ENCODE measurements at places on chromosomes 1 and 21.

DNA sequence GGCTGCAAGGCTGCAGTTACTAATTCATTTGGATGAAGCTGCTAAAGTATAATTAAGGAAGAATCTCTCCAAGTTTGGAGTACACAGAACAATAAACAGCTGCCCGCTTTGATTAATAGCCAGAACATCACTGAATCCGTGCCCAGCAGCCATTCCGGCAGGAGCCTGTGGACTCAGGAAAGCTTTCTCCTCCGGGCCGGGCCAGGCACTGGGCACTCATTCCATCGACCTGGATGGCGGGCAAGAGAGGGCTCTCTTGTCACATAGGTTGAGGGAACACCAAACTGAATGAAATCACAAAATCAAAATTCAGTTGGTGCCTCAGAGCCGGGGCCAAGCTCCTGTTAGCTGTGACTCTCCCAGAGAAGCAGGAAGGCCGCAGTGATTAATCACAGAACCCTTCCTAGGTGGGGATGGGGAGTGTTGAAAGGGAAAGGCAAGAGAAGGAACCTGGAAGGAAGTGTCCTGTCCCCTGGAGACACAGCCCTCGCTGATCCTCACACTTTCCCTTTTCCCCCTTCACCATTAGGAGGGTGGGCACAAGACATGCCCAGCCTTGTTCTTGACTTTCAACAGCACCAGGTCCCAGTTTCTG lies 306.7 kb downstream of the NPHP4 start:
- no peak for DNase-seq

GRCh38 chr1:114338191-114338890 lies 172.7 kb downstream of the TRIM33 start:
- no peak for DNase-seq

- no peak for DNase-seq
Measured at GRCh38 chr21:46285206-46285661, at the start of gene MCM3AP. MCM3AP (minus strand) TSS chr21:46285611; CDS start chr21:46285286, 325 bp downstream.

DNA sequence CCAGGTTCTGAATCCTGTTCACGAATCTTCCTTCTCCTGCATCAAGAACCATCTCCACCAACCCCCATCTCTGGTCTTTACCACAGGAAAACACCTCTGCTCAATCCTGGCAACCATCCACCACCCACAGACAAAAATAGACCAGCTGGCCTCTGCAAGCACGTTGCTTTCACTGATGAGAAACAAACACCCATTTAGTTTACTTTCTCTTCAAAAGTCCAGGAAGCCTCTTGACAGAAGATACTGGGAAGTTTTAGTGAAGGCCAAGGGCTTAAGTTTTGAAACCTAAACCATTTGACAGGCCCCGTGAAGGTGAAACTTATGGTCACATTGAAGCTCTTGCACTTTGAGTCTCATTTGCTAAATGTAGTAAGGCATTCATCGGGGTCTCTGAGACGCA lies 122.6 kb upstream of the PPP2R5A start:
- peak; percentile 64 for DNase-seq

DNA sequence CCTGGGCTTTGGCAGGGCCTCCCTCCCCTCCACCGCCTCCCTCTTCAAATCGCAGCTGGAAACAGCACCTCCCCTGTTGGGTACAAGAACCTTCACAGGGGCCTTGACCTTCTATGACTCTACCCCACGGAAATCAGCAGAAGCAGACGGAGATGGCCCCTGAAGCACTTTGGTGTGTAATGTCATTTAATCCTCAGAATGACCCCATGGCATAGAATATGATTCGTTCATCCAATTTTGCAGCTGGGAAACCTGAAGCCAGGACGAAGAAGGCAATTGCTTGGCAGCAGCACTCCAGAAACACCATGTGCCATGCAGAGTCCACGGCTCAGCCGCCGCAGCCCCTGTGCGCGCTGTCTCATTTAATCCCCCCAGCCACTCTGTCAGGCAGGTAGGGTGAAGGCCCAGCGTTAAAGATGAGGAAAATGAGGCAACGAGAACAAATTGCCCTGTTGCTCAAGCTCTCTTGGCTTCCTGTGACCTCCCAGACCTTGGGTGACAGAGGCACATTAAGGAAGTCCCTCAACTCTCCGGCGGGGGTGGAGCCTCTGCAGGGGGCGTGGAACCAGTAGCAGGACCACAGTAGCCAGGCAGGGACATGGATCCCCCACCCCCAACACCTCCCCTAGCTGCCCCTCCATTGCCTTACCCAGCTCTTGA lies 25.8 kb upstream of the LAPTM5 start:
- DNase-seq, result no peak

DNA sequence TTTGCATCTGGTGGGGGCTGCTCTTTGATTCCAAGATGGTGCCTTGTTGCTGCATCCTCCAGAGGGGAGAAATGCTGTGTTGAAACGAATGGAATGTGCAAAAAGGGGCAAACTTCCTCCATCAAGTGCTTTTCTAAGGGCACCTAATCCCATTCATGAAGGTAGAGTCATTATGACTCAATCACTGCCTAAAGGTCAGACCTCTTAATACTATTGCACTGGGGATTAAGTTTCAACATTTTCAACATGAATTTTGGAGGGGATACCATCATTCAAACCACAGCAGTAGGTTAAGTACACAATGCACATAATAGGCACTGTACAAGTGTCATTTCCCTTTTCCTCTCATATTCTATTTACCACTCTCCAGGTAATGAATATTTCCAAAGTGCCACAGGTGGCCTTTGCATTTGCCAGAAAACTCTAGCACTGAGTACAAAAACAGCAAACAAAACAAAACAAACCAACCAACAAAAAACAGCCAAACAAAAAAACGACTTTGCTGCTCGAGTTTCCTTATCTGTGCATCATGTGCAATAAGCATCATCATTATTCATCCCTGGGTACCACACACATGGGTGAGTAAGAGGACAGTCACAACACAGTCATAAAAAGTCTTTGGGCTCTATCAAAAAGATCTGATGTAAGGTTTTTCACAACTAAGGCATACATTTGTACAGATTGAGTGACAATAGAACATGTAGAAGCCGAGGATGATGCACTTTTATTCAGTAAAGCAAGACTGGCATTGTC lies 42.5 kb downstream of the IFI44 start:
- no peak for DNase-seq

GRCh38 chr1:38077523-38078147 lies 31.0 kb upstream of the POU3F1 start:
- no peak for DNase-seq

DNA sequence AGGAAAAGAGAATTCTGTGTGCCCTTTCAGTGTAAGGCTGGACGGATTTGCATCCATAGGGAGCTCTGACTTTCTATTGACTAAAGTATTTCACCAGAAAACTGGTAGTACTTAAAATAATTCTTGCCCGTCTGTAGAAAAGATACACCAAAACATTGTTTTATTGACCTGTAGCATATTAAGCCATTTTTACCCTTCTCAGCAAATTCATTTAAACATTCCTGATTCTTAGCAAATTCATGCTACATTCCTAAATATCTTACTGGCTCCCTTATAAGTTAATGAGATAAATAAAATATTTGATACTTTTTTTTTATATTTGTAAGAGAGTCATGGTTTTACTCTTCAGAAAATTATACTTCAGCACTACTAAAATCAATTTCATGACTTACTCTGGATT lies 1.6 kb upstream of the IPP start:
- DNase-seq, result no peak

GRCh38 chr21:29215709-29216108 lies 83.0 kb upstream of the BACH1 start:
- DNase-seq, result no peak

DNA sequence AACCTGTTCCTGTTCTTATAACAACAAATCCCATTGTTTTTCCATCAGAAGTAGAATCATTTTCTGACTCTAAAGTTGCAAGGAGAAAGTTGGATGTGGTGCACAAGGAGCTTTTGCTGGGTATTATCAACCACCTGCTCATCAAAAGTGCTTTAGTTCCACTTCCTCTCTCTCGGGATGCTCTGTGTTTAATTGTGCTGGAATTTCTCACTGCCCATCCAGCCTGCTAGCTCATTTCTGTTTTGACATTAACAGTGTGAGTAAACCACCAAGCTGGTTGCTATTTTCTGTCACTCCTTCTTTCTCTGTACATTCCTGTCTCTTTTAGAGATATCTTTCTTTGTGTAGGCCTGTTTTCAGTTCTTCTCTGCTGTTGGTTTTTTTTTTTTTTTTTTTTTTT lies 6.0 kb downstream of the KDM4A start:
- DNase-seq, result no peak

DNA sequence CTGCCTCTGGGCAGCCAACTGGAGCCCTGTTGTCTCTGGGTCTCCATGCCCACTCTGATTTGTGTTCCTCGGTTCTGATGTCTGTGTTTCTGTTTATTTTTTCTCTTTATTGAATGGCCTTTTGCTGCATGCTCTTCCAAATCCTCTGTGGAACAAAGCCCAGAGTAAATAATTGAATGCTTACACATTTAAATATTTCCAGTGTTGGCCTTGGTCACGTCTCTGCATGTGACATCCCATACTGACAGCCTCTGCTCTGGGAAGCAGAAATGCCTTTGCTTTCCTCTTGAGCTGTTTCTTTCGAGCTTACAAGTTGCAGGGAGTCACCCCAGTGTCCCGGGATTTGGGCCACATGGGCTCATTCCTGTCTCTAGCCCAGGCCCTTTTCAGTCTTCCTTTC lies 267.9 kb downstream of the PTPRU start:
- DNase-seq, result no peak

DNA sequence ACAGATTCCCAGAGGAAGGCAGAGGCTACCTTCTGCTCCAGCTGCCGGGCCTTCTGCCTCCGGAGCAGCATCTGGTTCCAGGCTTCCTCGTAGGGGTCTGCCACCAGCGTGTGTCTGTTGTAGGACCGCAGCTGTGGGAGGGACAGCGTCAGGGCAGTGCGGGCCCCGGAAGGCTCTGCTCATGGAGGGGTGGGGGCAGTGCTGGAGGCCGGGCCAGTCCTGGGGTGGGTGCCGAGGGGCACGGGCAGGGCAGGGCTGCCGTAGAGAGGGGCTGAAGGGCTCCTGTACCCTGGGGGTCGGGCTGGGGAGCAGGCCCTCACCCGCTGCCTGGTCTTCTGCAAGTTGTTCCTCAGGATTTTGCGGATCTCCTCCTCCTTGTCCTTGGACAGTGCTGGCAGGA lies 53.2 kb downstream of the SLC9A1 start:
- no peak for DNase-seq

- no peak for DNase-seq
Measured at GRCh38 chr1:204498981-204499380, 4.4 kb upstream of the PIK3C2B start.

DNA sequence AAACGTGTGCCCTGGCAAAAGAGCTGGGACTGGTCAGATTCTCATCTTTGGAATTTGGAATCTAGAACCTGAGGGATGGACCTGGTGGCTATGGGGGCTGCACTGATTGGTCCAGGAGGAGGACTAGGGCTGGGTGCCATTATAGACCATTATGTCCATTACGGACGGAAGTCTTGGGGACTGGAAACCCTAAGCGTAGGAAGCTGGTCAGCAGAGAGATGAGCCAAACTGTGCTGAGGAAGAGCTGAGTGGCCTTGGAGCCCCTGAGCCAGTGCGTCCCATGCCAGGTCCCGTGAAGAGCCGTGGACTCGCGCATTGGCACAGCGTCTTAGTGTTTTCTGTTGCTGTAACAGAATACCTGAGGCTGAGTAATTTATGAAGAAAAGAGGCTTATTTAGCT lies 10.0 kb downstream of the MRAP start:
- DNase-seq, result no peak

DNA sequence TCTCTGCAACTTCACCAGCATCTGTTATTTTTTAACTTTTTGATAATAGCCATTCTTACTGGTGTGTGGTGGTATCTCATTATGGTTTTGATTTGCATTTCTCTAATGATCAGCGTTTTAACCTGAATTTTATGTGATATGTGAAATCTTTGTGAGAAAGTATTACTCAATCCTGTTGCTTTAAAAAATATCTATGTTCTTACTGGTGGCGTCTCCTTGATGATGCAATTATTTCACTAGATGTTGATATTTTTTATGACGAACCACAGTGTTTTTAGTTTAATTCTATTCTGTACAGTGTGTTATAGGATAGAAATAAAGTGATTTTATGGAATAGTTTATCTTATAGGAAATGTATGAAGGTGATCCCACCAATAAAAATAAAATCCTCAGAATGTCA lies 54.7 kb upstream of the GPR88 start:
- no peak for DNase-seq

DNA sequence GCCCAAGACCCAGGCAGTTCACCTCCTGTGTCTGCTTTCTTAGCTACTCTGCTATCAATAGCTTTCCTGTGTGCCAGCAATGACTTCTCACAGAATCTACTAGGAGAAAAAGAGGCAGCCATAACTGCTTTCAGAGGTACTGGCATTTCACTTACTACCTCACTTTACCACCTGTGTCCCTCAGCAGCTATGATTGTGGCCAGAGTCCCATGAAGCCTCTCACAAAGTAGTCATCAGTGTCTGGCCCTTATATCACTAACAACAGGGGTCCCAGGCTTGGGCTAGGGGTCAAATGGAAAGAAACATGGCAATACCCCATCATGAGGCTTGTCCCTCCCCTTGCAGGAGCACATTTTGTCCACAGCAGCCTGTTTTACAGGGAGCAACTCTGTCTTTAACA lies 62.7 kb upstream of the EPS8L3 start:
- no peak for DNase-seq

DNA sequence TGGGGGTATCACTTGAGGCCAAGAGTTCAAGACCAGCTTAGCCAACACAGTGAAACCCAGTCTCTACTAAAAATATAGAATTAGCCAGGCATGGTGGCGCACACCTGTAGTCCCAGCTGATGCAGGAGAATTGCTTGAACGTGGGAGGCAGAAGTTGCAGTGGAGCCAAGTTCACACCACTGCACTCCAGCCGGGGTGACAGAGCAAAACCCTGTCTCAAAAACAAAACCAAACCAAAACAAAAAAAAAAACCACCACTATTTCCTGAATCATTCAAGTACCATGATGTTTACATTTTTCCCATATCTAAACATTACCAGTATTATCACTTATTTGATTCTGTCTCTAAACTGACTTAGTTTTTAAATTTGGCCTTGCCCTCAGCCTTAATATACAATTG lies 29.5 kb downstream of the TUT4 start:
- no peak for DNase-seq

GRCh38 chr1:216599851-216600250 lies 123.4 kb downstream of the ESRRG start:
- no peak for DNase-seq

GRCh38 chr1:46472498-46473181 lies 17.0 kb upstream of the DMBX1 start:
- no peak for DNase-seq

GRCh38 chr1:206682111-206682510 lies 2.6 kb upstream of the MAPKAPK2 start:
- DNase-seq, result no peak

DNA sequence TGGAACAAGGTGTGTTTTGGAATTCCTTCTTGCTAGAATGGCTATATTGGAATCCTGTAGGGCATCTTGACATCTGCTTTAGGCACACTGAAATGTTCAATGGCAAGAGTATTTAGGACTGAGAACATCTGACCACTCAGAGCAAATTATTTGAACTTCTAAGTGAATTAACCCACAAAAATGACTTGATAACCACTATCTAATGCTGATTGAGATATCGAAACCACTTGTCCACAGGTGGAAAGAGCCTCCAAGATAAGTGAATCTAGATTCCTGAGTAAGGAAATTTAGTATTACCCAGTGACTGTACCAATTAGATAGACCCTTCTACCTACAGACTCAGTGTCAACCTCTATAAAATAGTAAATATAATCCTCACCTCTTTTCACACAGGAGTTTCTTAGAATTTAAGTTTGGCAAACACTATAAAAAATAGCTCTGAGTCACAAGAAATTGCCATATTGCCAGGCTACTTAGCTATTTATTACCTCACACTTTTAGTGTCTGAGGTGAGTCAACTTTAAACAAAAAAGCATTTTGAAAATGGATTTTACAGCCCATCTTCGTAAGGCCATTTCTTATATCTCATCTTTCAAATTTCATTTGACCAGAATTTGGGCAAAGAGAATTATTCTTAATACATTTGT lies 421.8 kb downstream of the PTBP2 start:
- DNase-seq, result peak; percentile 10
